Vein endothelial cell (primary cell): ENCODE measurements at places on chromosomes 4 and X. TPM values are rescaled to one million over a fixed set of nuclear protein-coding genes. Genes with fewer than 3 reads are reported as not detected.

The CT45A1 gene
- total RNA-seq: not detected in 2 replicates

The CT47A1 gene
- total RNA-seq: not detected in 2 replicates

The ZNF157 gene
- under 0.01 TPM in 1 of 2 replicates, not detected in the other for total RNA-seq

The AREG gene
- 0.29 TPM in 1 of 2 replicates, not detected in the other for total RNA-seq

The SH3D19 gene
- 125 and 149 TPM in 2 replicates for total RNA-seq

The P2RY8 gene
- under 0.01 TPM in 1 of 2 replicates, not detected in the other for total RNA-seq

The USP17L21 gene
- not detected in 2 replicates for total RNA-seq
